Foreskin fibroblast (primary cell): ENCODE measurements at places on chromosomes 5 and 9.

GRCh38 chr5:54703133-54703532, 185.6 kb downstream of the SNX18 start:
- peak; percentile 92 for DNase-seq

DNA sequence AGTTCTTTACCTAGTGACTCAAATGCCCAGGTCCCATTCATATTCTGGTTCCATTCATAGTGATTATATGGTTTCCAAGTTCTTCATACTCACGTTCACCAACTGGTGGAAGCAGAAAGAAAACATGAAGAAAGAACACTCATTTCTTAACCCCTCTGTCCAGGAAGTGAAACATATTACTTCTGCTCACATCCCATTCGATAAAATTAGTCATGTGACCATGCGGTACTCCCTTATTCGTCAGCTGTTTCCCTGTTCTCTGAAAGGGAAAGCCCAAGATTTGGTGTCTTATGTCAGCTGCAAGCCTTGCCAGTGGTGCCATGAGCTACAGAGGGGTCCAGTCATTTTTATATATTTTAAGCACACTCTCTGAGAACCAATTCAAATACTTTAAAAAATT, 387.0 kb upstream of the DMAC1 start:
- no peak for DNase-seq

GRCh38 chr9:105233873-105234272, 10.6 kb upstream of the SLC44A1 start:
- peak; percentile 70 for DNase-seq

DNA sequence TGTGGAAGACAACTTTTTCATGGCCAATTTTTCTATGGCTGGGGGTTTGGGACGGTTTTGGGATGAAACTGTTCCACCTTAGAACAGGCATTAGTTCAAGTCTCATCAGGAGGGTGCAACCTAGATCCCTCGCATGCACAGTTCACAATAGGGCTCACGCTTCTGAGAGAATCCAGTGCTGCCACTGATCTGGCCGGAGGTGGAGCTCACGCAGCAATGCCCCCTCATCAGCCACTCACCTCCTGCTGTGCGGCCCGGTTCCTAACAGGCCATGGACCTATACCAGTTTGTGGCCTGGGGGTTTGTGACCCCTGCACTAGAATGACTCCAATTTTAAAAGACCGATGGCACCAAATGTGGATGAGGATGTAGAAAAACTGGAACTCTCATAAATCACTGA, 127.2 kb upstream of the IER5L start:
- no peak for DNase-seq

GRCh38 chr9:27125030-27125429, 16.0 kb downstream of the TEK start:
- DNase-seq: peak; percentile 8

GRCh38 chr9:126303488-126303887, 23.1 kb upstream of the MVB12B start:
- no peak for DNase-seq

DNA sequence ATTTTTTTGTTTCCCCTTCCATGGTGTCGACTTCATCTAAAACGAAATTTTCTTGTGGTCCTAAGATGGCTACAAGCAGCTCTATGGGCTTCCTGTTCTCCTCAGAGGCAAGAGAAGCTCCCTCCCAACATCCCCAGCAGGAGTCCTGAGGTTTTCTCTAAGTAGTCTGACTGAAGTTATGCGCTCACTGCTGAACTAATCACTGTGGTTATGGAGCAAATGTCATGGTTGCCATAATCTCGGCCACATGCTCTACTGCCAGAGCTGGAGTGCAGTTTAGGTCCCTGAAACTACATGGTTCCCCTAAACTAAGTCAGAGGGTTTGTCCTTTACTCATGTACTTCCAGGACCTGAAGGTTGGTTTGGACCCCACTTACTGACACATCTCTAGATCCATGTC, 68.0 kb upstream of the MAMDC2 start:
- DNase-seq: peak; percentile 49

- DNase-seq: no peak
Measured at GRCh38 chr9:93290495-93291434, 106.8 kb downstream of the WNK2 start.

GRCh38 chr9:120996409-120996808, 53.7 kb downstream of the C5 start:
- no peak for DNase-seq

DNA sequence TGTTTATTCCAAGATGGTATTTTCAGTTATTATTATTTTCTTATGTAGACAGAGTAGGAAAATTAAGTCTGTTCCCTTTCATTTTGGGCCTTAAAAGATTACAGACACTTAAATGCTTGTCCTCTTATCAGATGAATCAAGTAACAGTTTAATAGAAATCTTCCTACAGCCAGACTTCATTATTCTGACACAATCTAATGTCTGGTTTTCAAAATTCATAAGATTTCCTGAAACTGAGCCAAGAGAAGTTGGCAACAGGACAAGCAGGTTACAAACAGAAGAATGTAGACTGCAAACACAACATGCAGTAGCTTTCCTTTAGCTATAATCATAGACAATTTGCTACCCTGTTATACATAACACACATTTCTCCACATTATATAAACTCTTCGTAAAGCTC, 130.5 kb downstream of the FBXL17 start:
- no peak for DNase-seq

- peak; percentile 91 for DNase-seq
Measured at GRCh38 chr5:34655354-34655991, 655 bp upstream of the RAI14 start.

DNA sequence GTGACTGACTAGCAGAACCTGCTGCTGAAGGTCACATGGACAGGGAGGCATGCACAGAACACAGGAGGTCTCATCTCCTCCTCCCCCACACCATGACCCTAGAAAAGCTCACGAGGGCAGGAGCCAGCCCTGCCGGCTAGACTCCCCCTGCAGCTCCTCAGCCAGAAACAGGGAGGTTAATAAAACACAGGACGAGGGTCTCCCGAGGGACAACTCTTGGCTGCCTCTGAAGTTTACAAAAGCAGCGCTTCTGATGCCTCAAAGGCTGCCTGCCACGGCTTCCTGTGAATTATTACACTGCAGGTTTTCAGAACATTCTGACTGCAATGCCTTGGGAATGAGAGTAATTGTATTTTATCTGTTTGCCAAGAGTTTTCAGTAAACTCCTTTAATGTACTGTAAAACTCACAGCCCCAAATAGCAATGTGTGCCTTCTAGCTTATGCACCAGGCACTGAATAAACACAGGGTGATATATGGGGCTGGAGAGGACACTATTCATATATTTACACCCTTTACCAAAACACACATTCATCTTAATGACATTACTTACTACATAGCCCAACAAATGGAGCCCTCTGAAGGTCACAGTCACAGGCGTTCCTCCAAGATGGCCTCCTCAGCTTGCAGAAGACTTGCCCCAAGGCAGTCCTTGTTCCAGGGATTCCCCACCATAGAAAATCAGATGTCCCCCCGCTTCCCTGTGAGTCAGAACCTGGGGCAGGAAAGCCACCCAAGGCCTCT, 83.7 kb downstream of the C5orf15 start:
- DNase-seq: no peak

DNA sequence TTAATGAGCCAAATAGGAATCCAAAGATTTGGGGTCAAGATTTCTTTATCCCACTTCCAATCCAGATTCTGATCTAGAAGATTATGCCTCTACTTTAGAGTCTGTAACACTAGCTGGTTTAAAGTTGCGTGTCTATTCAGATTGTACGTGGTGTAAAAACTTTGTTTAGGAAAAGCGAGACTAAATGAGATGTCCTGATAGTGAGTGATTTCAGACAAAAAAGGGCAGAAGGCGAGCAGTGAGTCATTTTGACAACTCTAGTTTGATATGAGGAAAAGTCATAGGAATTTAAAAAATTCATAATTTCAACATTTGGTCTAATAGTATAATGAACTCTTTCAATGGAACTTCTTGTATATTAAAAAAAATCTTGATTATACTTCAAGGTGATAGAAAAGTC, 119.6 kb upstream of the KLF9 start:
- no peak for DNase-seq

DNA sequence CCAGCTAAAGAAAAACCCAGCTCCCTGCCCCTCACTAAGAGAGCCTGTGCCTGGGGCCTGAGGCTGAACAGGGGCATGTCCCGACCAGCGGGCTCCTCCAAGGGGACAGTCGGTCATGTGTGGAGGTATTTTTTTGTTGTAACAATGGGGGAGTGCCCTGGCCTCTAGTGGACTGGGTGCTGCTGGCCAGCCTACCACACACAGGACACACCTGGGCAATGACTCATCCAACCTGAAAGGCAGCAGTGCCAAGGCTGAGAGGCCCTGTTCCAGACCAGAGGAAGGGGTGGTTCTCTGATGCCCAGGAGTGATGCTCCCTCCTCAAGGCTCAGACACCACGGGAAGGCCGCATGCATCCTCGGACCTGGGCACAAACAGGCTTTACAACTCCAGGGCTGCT, 181.5 kb downstream of the OLFM1 start:
- DNase-seq: no peak

- peak; percentile 22 for DNase-seq
Measured at GRCh38 chr5:89147031-89147430, 264.0 kb upstream of the MEF2C start.

DNA sequence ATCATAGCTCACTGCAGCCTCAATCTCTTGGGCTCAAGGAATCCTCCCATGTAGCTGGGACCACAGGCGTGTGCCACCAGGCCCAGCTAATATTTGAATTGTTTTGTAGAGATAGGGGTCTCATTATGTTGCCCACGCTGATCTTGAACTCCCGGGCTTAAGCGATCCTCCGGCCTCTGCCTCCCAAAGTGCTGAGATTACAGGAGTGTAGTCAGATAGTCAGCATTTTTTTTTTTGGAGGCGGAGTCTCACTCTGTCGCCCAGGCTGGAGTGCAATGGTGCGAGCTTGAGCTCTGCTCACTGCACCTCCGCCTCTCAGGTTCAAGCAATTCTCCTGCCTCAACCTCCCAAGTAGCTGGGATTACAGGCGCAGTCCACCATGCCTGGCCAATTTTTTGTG, 1.6 kb upstream of the SAR1B start:
- DNase-seq: no peak

- no peak for DNase-seq
Measured at GRCh38 chr5:169037466-169037865, 263.5 kb downstream of the SLIT3 start.

DNA sequence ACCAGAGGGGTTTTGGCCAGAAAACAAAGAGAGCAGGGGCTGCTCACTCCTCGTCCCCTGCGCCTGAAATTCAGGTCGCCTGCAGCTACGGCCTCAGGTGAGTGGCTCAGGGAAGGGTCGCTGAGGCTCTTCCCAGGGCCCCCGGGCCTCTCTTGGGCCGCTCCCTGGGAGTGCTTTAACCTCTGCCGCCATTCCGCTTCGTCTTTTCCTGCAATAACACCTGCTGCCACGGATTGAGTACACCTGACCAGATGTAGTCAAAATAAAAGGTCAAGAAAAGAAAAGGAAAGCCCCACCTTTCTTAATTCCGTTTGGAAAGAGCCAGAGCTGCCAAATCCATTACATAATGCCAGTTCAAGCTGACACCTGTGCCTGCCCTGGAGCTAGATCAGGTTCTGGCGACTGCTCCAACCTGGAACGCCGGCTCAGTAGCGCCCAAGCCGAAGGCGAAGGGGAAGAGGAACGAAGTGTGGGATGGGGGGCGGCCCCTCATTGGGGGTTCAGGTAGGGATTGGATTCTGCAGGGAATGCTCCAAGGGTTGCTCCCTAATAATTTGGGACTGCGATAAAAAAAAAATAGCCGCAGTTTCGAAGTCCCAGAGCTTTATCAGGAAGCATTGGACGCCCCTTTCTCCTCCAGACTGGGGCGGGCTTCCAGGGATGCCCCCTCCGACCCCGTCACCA, 193.9 kb downstream of the MEF2C start:
- DNase-seq: no peak

DNA sequence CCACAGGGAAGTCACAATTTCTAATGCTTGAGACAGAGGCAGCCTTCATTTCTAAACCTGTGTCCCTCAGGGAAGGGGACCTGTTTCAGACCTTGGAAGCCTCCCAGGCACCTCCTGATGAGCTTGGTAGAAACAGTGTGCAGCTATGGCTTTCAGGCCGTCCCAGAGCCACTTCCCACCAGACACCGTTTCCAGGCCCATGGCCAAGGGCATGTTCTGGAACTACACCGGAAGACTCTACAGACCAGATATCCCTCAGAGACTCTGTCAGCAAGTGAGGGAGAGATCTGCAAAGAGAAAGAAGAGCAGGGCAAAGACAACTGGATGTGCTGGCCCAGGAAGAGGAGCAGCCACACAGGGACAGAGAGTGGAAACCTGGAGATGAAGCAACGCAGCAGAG, 82.2 kb upstream of the HSPA9 start:
- no peak for DNase-seq

DNA sequence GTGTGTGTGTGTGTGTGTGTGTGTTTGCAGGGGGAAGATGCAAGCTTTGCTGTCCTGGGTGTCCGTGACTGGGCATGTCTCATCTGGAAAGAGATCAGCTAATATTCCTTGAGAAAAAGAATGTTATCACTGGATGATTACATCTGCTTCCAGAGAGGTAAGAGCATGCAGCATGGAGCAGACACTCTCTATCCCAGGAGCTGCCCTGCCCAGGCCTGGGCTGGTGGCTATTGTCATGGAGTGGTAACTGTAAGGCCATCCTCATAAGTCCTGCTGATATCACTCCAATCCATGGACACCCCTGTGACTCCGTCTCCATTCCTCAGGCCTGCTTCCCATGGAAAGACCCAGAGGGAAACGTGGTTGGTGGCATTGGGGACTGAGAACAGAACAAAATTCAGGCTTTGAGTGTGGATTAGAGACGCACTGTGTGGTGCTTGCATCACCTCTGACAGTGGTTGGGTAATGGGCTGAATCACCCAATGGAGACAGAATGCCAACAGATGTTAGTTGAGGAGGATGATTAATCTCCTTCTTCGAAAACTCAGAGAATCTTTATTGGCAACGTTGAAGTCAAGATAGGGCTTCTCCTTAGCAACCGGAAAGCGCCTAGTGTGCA, 52.0 kb upstream of the KCNIP1 start:
- DNase-seq: peak; percentile 72

- DNase-seq: peak; percentile 61
Measured at GRCh38 chr5:123125962-123126732, 37.1 kb downstream of the PRDM6 start.

DNA sequence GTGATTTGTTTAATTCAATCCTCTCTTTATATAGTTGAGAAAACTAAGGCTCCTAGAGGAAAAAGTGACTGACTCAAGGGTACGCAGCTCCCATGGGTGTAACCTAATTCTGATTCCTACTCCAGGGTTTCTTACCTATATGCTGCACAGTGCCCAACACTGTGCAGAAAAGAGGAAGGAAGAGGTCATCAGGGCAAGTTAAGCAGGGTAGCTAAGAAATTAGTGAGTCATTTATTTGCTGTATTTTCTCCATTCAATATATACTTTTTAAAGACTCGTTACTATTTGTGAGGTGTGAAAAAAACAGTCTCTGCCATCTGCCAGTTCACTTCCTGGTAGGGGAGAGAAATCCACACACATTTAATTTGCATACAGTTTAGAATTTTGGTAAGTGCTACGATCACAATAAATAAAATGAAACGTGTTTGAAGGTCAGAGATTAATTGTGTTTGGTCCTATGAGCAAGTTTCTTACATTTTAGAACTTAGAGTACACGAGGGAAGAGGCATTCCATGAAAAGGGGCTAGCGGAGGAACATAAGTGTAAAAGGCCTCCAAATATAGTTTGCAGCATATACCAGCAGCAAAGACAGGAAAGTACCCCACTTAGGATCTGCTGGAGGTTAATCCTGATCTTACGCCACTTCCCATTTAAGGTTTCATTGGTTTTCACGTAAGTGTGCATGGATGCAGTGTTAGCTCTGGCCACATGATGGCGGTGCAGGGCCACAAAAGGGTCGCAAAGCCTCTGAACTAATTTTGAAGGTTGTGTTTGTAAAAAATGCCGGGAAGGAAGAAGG, 59.9 kb upstream of the TLR4 start:
- DNase-seq: peak; percentile 43
